ENCODE measurements at places on chromosomes 4 and X.
A peak's percentile ranks its signal among the peaks of the same experiment; 100 is the strongest.

- no peak for DNase-seq
Observed at GRCh38 chrX:69100478-69100877, 64.8 kb downstream of the PJA1 start.

DNA sequence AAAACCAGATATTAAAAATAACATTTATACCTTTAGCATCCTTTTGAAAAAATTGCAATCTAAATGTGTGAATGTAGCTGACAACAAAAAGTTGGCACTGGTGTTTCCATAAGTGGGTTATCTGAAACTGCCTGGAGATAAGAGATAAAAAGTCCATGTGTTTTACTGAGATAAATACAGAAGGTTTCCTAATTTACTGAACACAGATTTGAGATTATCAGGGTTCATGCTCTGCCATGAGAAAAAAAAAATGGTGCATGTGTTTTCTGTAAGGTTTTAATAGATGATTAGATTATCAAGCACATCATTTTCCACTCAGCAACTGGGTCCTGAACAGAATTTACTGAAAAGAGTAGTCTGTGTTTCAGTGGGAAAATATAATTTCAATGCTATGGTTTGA, 326.2 kb upstream of the SLIT2 start:
- no peak for DNase-seq

GRCh38 chr4:57404483-57404882, 294.3 kb upstream of the IGFBP7 start:
- DNase-seq = no peak

DNA sequence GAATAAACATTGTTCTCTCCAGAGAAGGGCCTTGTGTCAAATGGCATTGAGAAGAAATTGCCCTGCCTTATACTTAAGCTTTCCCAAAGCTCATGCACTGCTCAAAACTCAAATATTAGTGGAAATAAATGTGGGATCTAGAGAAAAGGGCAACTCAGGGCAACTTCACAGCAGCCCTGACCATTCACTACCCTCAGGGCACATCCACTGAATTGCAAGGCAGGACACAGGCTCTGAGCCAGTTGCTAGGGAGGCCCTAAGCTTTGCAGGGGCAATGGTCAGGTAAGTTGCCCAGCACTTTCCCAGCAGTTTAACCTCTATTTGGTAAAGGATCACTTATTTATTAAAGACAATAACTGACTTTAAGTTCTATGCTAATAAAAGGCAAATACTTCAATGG, 255.3 kb upstream of the TEX13A start:
- DNase-seq = no peak

GRCh38 chr4:16626945-16627344, 271.5 kb downstream of the LDB2 start:
- no peak for DNase-seq

DNA sequence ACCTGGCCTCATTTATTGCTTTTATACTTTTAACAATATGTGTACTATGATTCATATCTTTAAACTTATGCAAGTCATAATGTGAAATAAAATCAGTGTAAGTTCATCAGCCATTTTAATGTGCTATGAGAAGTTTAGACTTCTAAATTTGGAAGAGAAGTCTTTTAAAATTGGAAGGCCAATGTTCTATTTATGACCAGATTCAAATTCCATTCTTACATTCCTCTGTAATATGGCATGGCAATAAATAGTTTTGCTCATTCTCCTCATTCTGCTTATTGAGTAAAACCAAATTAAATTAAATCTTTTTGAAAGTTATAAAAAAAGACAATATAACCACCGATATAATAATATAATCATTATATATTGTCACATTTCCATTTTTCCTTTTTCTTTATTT, 126.2 kb downstream of the SORBS2 start:
- DNase-seq = no peak

- no peak for DNase-seq
Observed at GRCh38 chrX:7191681-7192110, 43.7 kb upstream of the PUDP start.

GRCh38 chrX:63959975-63960374, 175.0 kb upstream of the ARHGEF9 start:
- DNase-seq = no peak

DNA sequence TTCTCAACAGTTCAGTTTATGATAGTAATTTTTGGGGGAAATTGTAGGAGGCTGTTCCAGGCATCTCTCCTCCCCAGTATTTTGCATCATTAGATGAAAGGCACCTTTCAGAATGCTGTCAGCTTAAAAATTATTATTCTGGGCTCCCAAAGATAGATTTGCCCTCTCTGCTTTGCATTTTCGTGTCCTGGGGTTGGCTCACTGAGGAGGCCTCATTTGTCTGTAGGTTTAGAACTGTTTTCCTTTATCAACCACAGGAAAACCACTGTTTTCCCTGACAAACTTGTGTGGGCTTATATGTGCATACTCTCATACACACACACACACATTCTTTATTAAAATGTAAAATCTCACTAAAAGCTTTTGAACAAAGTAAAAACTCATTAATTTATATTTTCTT, 197.2 kb upstream of the VCX3A start:
- no peak for DNase-seq

- no peak for DNase-seq
Observed at GRCh38 chr4:180116840-180117239, 2126.4 kb upstream of the TENM3 start.

GRCh38 chr4:13178621-13179020, 305.5 kb downstream of the RAB28 start:
- DNase-seq = no peak

- DNase-seq = no peak
Observed at GRCh38 chrX:70439016-70439415, 5.6 kb upstream of the DLG3 start.

DNA sequence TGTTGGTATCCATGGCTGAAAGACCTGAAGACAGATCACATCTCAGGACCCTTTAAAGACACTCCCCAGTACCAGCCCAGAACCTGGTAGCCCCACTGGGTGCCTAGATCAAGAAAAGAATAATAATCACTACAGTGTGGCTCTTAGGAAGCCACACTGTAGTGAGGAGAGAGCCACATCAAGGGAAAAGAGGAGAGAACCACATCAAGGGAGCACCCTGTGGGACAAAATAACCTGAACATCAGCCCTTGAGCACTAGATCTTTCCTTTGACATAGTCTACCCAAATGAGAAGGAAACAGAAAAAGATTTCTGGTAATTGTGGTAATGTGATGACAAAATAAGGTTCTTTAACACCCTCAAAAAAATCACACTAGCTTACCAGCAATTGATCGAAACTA, 15.3 kb downstream of the RTL3 start:
- DNase-seq = no peak

DNA sequence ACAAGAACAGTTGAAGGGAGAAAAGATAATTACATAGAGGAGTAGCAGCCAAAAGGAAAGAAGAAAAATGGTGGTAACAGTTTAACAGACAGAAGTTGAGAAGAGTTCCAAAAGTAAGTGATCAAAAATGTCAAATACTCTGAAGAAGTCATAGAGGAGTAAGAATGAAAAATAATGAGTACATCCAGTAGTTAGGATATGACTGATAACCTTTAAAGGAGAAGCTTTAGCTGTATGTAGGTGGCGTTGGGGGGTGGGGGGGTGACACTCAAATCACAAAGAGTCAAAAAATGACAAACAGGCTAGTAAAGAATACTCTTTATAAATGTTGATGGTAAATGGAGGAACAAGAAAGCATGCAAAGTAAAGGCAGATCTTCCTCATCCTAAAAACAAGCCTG, 40.6 kb downstream of the RAB33A start:
- no peak for DNase-seq

- DNase-seq = no peak
Observed at GRCh38 chr4:7255996-7256395, 63.7 kb downstream of the SORCS2 start.

DNA sequence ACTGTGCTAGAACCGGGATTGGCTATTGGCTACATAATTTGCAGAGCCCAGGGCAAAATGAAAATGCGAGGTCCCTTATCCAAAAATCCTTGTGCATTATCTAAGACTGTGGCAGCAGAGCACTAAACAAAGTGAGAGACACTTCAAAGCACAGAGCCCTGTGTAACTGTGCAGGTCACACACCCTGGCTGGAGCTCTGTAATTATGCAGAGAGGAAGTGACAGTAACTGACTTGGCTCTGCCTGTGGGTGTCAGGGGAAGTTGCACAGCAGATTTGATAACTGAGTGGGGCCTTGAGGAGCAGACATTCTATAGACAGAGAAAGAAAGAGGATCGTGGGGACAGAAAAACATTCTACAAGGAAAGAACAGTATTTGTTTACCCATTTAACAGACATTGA, 173.5 kb upstream of the FMR1 start:
- no peak for DNase-seq

GRCh38 chr4:80420638-80421037, 85.1 kb downstream of the CFAP299 start:
- no peak for DNase-seq

- peak; percentile 8 for DNase-seq
Observed at GRCh38 chrX:135185795-135186443, 14.7 kb upstream of the CT55 start.

- DNase-seq = no peak
Observed at GRCh38 chr4:141409556-141409955, 188.9 kb downstream of the ZNF330 start.

GRCh38 chr4:93828332-93828994, at the start of gene ATOH1:
Gene ATOH1, plus strand, starts transcription at chr4:93828753. Its CDS starts 174 bp downstream, at chr4:93828927.
- no peak for DNase-seq

DNA sequence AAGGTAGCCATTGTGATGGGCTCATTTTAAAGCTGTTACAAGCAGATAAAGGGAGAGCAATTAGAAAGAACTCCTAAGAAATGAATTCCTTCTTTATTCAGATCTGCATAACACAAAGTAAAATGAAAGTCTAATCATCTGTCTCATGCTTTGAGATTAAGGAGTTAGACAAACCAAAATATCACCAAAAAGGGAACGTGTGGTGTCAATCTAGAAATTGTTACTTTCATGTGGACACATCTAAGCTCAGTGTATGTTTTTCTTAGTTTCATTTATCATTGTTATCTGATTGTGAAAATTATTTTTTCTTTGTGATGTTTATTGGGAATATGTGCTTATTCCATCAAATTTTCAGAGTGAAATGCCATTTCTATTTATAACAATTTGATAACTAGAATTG, 80.3 kb downstream of the BANK1 start:
- DNase-seq = no peak

GRCh38 chr4:21457086-21457840, 491.3 kb downstream of the KCNIP4 start:
- no peak for DNase-seq

- DNase-seq = no peak
Observed at GRCh38 chr4:168550064-168550766, 53.4 kb downstream of the PALLD start.

- DNase-seq = no peak
Observed at GRCh38 chr4:185384930-185385331, 10.8 kb downstream of the LRP2BP start.

DNA sequence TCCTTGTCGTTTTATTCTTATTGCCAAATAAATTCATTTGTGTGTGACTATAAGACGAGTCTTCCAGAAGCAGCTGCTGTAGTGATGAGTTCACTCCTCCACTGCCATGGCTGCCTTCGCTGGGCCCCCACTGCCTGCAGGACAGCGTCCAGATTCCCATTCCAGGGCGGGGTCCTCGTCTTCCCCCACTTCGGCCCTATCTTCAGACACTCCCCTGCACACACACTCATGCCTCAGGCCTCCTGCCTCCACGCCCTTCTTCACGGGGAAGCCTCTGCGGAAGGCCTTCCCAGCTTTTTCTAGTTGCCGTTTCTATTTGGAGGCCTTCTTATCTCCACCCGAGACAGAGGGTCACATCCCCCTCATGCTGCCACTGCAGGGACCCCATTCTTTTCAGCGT, 80.4 kb downstream of the SHROOM2 start:
- no peak for DNase-seq

DNA sequence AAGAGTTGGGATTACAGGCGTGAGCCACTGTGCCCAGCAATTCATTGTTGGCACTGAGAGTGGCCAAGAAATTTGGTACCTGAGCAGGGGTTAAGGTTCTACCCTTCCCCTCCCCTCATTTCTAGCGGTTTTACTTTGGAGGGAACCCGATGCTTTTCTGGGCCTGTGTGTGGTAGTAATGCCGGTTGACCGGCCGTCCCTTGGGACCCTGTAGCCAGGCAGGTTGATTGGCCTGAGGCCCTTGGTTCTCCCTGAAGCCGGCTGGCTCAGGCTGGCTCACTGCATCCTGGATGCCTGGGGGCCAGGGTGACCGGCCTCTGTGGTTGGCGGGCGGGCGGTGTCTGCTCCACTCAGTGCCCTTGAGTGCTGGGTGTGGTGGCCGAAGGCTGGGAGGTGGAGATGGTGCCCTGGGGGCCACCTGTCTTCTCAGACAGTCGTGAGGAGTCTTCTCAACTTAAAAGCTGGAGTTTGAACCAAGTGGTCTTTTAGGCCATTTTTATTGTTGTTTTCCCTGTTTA, 45.6 kb downstream of the RGS12 start:
- DNase-seq = no peak

DNA sequence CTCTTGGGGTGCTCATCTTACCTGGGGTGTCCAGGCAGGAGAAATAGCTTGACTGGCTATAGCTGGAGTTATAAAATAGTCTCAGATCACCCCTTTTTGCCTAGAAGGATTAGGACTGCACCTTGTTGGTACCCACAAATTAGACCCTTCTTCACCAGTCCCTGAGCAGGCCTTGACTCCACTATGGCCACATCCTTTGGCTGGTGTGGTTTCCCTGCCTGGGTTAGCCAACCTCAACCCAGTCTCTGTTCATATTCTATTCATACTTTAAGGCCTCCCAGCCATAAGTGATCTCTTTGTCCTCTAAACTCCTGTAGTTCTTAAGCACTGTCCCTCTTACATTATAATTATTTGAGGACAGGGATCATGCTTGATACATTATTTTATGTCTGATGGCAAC, 69.4 kb downstream of the ARX start:
- DNase-seq = no peak

DNA sequence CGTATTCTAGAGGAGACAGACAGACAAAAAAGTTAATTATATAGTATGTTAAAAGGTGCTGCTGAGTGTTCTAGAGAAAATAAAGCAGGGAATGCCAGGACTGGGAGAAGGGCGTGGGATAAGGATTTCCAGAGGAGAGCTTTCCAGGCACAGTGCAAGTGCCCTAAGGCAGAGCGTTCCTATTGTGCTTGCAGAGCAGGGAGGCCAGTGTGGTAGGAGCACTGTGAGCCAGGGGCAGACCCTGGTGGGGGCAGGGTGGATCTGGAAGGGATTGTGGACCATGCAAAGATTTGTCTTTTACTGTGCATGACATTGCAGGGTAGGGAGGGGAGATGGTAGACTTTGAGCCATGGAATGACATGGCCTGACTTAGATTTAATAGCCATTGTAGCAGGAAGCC, 25.8 kb downstream of the EXOC1 start:
- no peak for DNase-seq

- DNase-seq = peak; percentile 64
Observed at GRCh38 chr4:87103691-87104187, 116.7 kb downstream of the KLHL8 start.

DNA sequence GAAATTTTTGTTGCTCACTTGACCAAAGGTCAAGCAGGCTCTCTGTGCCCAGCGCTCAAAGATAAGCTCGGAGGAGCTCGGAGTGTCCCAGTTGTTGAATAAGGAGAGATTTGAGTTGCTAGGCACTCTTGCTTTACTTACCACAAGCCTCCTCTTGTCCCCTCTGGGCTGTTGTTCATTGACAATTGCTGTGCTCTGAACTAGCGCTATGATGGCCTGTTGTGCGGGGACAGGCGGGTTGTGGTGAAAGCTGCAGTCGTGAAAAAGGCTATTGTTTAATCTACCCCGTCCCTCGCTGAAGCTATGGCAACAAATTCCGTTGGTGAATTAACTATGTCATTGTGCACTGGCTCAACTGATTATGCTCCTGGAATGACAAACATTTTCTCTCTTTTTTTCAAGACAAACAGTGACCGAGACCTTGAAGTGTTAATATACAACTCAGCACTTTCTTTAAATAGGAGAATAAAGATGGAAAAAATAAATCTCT, 21.0 kb upstream of the POLA1 start:
- DNase-seq = no peak

GRCh38 chr4:185411849-185412248, 13.9 kb downstream of the UFSP2 start:
- DNase-seq = no peak

Measured in epithelial cell of prostate (primary cell).